ENCODE measurements at places on chromosomes 4 and X.

DNA sequence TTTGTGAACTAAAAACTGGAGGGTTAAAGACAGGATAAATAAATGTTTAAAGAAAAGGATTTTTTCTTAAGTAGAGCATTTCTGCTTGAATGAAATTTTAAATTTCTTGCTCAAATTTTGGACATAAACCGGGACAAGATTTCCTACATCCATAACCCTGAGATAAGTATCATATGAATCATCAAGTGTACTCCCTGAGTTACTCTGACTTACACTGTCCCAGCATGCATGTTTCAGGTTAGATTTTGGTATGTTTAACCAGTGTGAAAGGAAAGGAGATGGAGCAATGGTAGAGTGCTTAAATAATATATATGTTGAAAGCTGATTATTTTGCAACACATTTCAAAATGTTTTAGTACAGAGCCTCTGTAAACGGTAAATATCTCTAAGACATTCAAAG, 175.2 kb downstream of the ADGRL3 start:
- DNase-seq = no peak

- DNase-seq = peak; percentile 52
Observed at GRCh38 chr4:88457307-88458103, 586 bp downstream of the HERC5 start.

DNA sequence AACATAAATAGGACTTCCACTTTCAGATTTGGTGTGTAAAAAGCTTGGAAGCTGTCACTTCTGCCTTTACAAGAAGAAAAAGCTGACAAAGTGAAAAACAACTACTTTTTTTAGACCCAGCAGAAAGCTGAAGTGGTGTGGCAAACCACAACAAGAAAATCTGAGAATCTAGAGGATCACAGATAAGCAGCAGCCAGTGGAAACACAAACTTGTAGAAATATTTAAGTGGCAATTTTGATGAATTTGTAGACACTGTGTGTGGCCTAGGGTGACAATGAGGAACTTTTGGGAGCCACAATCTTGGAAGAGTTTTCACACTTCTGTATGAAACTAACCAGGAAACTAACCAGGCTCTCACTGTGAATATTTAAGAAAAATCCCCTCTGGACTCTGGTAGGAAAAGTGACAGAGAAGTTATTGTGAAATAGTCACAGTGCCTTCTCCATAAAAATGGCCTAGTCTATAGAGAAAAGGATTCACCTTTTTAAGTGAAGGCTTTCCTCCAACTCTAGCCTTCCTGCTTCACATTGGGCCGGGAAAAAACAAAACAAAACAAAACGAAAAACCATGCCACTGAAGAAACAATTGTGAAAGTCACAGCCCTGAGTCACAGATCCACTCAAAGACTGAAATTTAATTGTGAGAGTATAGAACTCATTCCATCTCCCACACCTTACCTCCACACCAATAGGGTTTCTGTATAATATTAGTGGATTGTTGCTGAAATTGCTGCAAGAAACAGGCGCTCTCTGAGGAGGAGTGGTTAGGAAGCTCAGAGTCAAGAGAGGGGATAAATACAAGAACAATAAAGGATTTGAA, 26.7 kb upstream of the GUCY1A1 start:
- DNase-seq = no peak

DNA sequence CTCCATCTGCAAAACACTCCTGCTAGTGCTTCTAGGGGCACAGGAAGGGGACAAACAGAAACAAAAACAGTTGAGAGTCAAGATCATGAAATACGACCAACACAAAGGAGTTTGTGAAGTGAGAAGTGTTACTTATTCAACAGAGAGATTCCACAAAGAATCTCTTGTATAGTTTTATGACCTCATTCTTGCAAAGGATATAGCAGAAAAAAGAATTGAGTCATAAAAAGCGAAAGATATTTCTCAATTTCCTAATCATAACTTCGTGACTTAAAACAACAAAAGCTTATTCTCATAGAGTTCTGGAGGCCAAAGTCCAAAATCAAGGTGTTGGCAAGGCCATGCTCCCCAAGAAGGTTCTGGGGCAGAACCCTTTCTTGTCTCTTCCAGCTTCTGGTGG, 40.7 kb downstream of the TIGD4 start:
- DNase-seq = no peak

GRCh38 chr4:47705326-47705981, 132.4 kb downstream of the CORIN start:
- DNase-seq = no peak

- DNase-seq = no peak
Observed at GRCh38 chrX:121151293-121151692, 103.9 kb downstream of the GLUD2 start.

- no peak for DNase-seq
Observed at GRCh38 chr4:67879486-67879885, 4.3 kb downstream of the TMPRSS11D start.

- DNase-seq = no peak
Observed at GRCh38 chr4:150033901-150034300, 44.3 kb upstream of the DCLK2 start.

GRCh38 chr4:41806807-41807206, 58.3 kb upstream of the PHOX2B start:
- DNase-seq = no peak

- DNase-seq = no peak
Observed at GRCh38 chr4:145731028-145731427, 51.1 kb downstream of the C4orf51 start.

GRCh38 chr4:101292214-101292613, 55.1 kb downstream of the PPP3CA start:
- DNase-seq = no peak

- no peak for DNase-seq
Observed at GRCh38 chr4:72911316-72911715, 158.2 kb downstream of the COX18 start.

DNA sequence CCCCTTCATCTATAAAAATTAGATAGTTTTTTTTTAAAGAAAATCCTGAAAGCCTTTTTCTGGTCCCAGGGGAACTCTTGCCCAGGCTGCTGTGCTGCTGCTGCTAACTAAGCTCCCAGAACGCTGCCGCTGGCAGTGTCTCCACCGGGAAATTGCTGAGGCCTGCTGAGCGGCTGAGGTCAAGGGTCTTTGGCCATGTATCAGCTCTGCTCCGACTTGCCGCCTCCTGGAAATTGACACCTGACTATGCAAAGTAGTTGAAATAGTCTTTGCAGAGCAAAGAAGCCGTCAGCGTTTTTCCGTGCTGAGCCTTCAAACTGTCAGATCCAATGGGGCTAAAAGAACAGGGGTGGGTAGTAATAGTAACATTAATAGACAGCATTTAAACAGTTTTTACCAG, 839 bp downstream of the QDPR start:
- no peak for DNase-seq

- DNase-seq = no peak
Observed at GRCh38 chr4:145829629-145830395, 108.8 kb downstream of the ZNF827 start.

DNA sequence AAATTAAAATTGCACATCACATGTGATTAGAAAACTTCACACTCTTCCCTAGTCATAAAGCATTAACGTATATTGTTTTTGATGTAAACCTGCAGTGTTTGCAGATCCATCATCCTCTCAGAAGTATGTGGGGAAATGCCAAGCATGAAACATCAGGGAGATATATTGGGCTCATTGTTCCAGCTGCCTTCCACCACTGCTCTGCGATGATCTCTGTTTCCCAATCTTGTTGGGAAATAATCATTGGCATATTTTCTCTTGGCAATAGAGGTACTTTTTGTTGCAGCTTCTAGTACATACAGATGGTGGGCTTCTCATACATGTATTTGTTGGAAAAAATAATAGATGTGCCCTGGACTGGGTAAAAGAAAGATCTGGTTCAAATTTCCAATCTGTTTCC, 466.3 kb upstream of the HS3ST1 start:
- DNase-seq = no peak

GRCh38 chrX:153867671-153868070, 18.3 kb downstream of the L1CAM start:
- DNase-seq = no peak

DNA sequence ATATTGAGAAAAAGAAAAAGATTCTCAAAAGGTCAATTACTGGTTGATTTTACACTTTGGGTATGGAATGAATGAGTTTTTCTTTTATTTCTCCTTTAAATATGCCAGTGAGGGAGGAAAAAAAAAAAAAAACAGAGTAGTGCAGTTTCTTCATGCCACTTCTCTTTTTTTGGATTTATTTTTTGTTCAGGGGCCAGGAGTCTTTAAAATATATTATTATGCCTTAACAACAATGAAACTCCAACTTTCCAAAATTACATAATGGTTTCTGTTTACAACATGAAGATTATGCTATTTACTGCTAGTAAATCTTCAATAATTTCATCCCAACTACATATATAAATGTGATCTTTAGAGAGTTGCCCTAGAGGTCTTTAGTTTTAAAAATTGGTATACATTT, 31.9 kb downstream of the DTHD1 start:
- no peak for DNase-seq
